ENCODE measurements at places on chromosomes 16 and 17. TPM values are rescaled to one million over a fixed set of nuclear protein-coding genes. Genes with fewer than 3 reads are reported as not detected.
A peak's percentile ranks its signal among the peaks of the same experiment; 100 is the strongest.

Gene ACSM5
- not detected for total RNA-seq

Gene PLEKHH3
- total RNA-seq = 22.8 TPM

Gene SDR42E2
- total RNA-seq = not detected

Gene LITAFD
- not detected for total RNA-seq

Gene TERB1
- total RNA-seq = not detected

Gene ZP2
- total RNA-seq = not detected

Gene C16orf89
- 0.37 TPM for total RNA-seq

Gene RAD51D
- 13.2 TPM for total RNA-seq

Gene RAB37
- 4.3 TPM for total RNA-seq

DNA sequence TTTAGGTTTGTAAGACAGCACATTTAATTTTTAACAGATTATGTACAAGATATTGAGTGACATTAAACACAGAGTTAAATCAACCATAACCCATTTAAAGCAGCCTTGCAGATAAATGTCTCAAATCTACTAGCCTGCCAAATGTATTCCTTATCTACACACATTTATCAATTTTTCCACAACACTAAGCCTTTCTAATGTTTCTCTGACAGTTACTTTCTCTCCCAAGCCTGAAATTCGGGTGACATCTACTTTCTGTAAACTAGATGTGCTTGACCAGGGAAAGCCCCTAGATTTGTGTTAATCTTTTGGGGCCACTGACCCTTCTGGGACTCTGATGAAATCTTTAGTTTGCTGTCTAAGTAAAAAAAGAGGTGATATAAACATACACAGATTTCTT, 69.0 kb downstream of the CDH13 start:
- H3K4me1 ChIP-seq = no peaks in the 10 kb centered on the region
- no peak overlapping the region for H3K27ac ChIP-seq
- no peak overlapping the region for H3K4me3 ChIP-seq
- H3K27me3 ChIP-seq = no peaks in the 10 kb centered on the region
- no peaks in the 10 kb centered on the region for H3K36me3 ChIP-seq
- no peak for DNase-seq

- H3K4me1 ChIP-seq = peaks cover 31% of the 10 kb centered on the region
- no peaks in the 10 kb centered on the region for H3K36me3 ChIP-seq
- H3K27ac ChIP-seq = no peak overlapping the region
These were observed 1.3 kb downstream of the SLC16A11 start for GRCh38 chr17:7042501-7043181.

- H3K27me3 ChIP-seq = no peaks in the 10 kb centered on the region
- peaks cover 8% of the 10 kb centered on the region for H3K4me1 ChIP-seq
- no peaks in the 10 kb centered on the region for H3K36me3 ChIP-seq
- peak; percentile 56 for DNase-seq
- no peak overlapping the region for H3K4me3 ChIP-seq
These were observed 23.1 kb upstream of the CNOT1 start for GRCh38 chr16:58652741-58653140.

DNA sequence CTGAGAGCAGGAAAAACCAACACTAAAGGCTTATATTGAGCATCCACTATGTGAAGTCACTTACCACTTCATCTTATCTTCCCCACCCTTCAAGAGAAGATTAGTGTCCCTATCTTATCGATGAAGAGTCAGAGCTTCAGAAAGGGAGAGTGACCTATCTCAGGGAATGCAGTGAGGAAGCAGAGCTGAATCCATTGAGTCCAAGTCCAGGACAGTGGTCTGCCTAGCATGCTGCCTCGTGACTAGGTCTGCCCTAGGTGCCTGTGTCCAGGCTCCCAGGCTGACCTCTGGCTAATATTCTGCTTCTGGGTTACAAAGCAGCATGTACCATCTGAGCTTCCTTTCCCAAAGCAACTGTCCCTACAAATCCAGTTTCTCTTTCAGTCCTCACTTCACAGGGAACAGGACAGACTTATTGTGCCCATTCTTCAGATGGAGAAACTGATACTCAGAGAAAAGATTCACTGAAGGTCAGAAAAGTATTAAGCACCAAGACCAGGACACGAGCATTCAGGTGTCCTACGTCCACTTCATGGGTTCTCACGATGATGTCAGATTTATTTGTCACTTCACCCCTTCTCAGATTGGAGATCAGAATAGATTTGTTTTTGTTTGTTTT, 13.3 kb upstream of the FZD2 start:
- H3K27ac ChIP-seq = peak overlapping the region; percentile 78
- peaks cover 93% of the 10 kb centered on the region for H3K4me1 ChIP-seq
- no peak for DNase-seq
- H3K27me3 ChIP-seq = no peaks in the 10 kb centered on the region
- H3K4me3 ChIP-seq = peak overlapping the region; percentile 26

DNA sequence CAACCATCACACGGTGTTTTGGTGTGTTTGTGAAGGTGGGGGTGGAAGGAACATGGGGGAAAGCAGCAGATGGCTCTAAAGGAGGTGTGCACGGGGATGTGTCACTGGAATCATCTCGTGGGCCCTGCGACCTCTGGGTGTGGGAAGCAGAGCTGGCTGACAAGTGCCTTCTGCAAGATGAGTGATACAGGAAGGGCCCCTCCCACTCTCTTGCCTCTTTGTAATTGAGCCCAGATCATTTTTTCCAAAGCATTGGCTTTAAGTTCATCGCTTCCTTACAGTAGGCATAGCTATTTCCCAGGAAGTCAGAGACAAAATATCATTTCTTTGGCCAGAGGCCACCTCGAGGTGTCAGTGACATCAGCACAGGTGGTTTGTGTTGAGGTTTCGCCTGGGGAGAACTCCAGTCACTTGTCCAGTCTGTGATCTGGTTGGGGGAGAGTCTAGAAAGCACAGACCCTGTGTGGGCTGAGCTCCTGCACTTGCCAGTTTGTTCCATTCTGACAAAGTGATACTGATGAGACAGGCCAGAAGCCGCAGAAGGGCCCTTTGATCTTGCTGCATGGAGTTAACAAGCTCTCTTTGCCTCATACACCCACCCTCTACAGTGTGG, 20.6 kb upstream of the SNTB2 start:
- no peaks in the 10 kb centered on the region for H3K4me1 ChIP-seq
- DNase-seq = no peak
- H3K36me3 ChIP-seq = peaks cover 6% of the 10 kb centered on the region
- no peaks in the 10 kb centered on the region for H3K27me3 ChIP-seq

DNA sequence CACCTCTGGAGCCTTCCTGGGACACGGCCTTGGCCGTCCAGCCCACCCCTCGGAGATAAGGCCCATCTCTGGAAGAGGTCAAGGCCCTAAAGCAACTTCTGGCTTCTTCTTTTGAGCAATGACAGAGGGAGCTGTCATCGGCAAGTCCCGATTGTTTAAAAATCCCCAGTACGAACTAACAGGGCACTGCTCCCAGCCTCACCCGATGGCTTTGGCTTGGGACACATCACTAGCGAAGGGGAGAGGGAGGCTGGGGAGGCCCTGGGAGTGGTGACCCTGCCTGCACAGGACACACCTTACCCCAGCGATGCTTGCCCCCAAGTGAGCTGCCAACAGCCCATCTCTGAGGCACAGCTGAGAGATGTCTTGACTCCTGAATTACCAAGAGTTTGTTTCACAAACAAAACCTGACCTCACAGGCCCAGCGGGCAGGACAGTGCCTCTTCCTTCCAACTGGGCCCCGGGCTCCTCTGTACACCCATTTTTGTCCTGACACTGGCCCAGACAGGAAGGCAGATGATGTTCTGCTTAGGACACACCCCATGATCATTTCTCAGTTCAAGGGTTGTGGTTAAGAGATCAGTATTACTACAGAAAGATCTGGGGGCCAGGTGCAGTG, 4.8 kb downstream of the SYNGR2 start:
- DNase-seq = no peak
- no peak overlapping the region for H3K4me3 ChIP-seq
- H3K27me3 ChIP-seq = no peaks in the 10 kb centered on the region
- H3K27ac ChIP-seq = no peak overlapping the region
- H3K4me1 ChIP-seq = peaks cover 9% of the 10 kb centered on the region

DNA sequence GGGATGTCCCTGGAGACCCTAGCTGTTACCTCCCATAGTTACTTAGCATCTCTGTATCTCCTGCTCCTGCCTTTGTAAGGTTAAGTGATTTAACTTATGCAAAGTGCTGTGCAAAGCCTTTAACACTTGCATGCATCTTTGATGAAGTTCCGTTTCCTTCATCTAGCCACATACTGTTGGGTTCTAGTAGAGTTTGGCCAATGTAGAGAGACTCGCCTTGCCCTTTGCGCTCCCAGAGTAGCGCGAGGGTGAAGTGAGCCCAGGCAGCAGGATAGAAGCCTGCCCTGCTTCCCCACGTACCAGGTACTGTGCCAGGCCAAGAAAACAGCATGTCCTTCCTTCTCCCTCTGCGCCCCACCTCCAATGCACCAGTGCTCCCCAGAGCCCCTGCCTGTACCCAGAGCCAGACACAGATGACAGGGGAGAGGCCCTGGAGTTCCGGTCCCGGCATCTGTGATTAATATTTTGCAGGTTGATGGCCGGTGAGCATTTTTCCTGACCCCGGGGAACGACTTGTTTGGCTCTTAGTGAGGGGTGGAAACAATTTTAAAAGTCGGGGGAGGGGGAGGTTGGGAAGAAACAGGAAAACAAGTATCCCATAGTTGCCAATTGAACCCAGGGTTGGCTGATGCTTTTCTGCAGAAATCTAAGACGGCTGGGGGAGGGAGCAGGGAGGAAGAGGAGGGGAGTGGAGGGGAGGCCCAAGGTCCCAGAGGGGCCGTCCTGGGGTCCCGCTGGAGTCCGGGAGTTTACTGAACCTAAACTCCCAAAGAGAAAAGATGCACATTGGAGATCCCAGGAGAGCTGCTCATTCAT, 13.1 kb upstream of the CDC42EP4 start:
- peaks cover 10% of the 10 kb centered on the region for H3K4me1 ChIP-seq
- no peak overlapping the region for H3K4me3 ChIP-seq
- DNase-seq = no peak
- no peaks in the 10 kb centered on the region for H3K27me3 ChIP-seq

DNA sequence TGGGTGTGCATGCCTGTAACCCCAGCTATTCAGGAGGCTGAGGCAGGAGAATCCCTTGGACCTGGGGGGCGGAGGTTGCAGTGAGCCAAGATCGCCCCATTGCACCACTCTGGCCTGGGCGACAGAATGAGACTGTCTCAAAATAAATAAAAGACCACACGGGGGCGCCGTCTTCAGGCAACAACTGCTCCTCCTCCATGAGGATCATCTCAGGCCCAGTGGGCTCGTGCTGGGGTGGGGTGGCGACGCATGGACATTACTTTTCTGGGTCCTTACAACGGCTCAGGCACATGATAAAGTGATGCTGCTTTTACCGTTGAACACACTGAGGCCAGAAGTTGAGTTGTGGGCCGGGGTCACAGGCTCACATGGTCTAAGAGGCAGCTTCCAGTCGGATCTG, 56.2 kb downstream of the PRMT7 start:
- no peaks in the 10 kb centered on the region for H3K27me3 ChIP-seq
- peak; percentile 76 for DNase-seq
- H3K4me3 ChIP-seq = no peak overlapping the region
- H3K36me3 ChIP-seq = no peaks in the 10 kb centered on the region
- H3K4me1 ChIP-seq = peaks cover 30% of the 10 kb centered on the region

DNA sequence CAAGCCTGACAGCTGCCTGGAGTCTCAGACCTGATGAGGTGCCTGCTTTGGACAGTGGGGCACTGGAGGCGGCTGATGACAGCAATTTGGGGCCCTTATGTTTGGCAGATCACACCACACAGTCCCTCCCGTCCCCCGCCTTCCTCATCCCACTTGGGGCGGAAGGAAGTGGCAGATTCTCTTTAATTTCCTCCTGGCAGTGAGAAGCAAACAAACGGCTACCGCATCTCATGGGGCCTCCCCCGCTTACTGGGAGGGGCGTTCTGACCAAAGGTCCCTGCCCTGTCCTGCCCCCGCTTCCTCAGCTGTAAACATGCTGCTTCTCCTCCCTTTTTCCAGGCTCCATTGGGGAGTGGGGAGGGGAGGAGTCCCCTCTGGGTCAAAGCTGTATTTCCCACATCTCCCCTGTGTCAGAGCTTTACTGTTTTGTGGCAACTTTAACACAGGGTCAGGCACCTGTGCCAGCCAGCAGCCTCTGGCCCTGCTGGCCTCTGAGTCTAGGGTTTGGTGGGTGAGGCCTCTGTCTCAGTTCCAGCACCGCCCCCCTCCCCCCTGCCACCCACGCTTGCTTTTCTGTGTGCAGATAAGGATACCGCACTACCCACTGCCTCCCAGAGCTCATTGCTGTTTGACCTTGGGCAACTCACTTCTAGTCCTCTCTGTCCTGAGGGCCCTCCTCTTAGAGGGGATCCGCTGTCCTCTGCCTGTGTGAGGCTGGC, 5.4 kb upstream of the NFATC3 start:
- no peak overlapping the region for H3K27ac ChIP-seq
- H3K36me3 ChIP-seq = no peaks in the 10 kb centered on the region
- no peak overlapping the region for H3K4me3 ChIP-seq
- no peaks in the 10 kb centered on the region for H3K27me3 ChIP-seq
- peaks cover 9% of the 10 kb centered on the region for H3K4me1 ChIP-seq

GRCh38 chr17:78140169-78141051, 5.8 kb upstream of the C17orf99 start:
- H3K4me1 ChIP-seq = no peaks in the 10 kb centered on the region
- no peak overlapping the region for H3K4me3 ChIP-seq

- H3K4me1 ChIP-seq = no peaks in the 10 kb centered on the region
- H3K4me3 ChIP-seq = no peak overlapping the region
- no peak overlapping the region for H3K27ac ChIP-seq
These were observed 37.2 kb downstream of the IRF8 start for GRCh38 chr16:85935974-85936760.

DNA sequence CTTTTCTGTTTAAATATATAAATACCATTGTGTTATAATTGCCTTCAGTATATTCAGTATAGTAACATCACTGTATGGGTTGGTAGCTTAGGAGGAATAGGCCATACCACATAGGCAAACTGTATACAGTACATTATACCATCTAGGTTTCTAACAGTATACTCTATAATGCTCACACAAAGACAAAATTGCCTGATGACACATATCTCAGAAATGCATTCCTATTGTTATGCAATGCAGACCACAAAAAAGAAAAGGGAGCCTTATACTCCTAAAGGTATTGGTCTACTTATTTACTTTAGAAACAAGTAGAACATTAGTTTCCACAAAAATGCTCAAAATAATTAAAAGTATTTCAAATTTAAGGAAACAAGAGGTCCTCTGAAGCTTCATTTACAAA, 47.9 kb downstream of the SETD6 start:
- no peaks in the 10 kb centered on the region for H3K27me3 ChIP-seq
- no peak overlapping the region for H3K27ac ChIP-seq
- DNase-seq = no peak
- H3K36me3 ChIP-seq = peaks cover 26% of the 10 kb centered on the region

- peak overlapping the region; percentile 13 for H3K4me3 ChIP-seq
- H3K27me3 ChIP-seq = no peaks in the 10 kb centered on the region
- H3K4me1 ChIP-seq = peaks cover 9% of the 10 kb centered on the region
- H3K36me3 ChIP-seq = no peaks in the 10 kb centered on the region
- DNase-seq = peak; percentile 71
These were observed 25.9 kb downstream of the GRIN2C start for GRCh38 chr17:74833501-74834377.

- no peak overlapping the region for H3K27ac ChIP-seq
- H3K27me3 ChIP-seq = peaks cover 2% of the 10 kb centered on the region
- H3K4me1 ChIP-seq = peaks cover 4% of the 10 kb centered on the region
- no peaks in the 10 kb centered on the region for H3K36me3 ChIP-seq
- no peak overlapping the region for H3K4me3 ChIP-seq
These were observed 5.3 kb upstream of the DPEP1 start for GRCh38 chr16:89607937-89608740.
